Epithelial cell of esophagus (primary cell): ENCODE measurements at places on chromosomes 5 and 9.
A peak's percentile ranks its signal among the peaks of the same experiment; 100 is the strongest.

GRCh38 chr9:120928483-120929228 is 2.1 kb upstream of the TRAF1 start:
- peak; percentile 52 for DNase-seq

DNA sequence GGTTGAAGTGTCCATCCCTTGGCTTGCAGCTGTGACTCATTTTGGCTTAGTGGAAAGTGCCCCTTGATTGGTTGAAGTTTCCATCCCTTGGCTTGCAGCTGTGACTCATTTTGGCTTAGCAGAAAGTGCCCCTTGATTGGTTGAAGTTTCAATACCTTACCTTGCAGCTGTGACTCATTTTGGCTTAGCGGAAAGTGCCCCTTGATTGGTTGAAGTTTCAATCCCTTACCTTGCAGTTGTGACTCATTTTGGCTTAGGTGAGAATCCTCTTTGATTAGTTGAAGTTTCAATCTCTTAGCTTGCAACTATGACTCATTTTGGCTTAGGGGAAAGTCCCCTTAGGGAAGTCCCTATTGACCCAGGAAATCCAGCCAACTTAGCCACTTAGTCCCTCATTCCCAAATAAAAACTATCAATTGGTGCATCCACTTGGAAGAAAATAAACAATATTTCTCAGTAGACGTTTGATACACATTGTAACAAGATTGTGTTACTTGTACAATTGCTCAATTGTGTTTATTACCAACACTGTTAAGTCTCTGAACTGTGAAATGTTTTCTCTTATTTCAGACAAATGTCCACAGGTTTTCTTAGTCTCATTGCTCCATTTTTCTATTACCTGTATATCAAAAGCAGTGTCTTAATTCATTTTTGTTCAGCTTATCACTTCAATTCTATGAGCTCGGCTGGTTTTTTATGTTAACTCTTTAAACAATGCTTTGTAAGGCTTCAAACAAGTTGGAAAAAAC is 2308.8 kb upstream of the ACO1 start:
- peak; percentile 74 for DNase-seq

GRCh38 chr5:176134529-176135223 is 103.5 kb upstream of the SIMC1 start:
- no peak for DNase-seq

- DNase-seq, result no peak
Measured at GRCh38 chr5:178483620-178484019, 106.6 kb downstream of the COL23A1 start.

GRCh38 chr5:30401479-30402058 is 791.9 kb upstream of the CDH6 start:
- DNase-seq, result peak; percentile 60

GRCh38 chr9:129385211-129385934 is 207.3 kb upstream of the IER5L start:
- no peak for DNase-seq

- DNase-seq, result no peak
Measured at GRCh38 chr5:2560435-2560834, 191.0 kb downstream of the IRX2 start.

DNA sequence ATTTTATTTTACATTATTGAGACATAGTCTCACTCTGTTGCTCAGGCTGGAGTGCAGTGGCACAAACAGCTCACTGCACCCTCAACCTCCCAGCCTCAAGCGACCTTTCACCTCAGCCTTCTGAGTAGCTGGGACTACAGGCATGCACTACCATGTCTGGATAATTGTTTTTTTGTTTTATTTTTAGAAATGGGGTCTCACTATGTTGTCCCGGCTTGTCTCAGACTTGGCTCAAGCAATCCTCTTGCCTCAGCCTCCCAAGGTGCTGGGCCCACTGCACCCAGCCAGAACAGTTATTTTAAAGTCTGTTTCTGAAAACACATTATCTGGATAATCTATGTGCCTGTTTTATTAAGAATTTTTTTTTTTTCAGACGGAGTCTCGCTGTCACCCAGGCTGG is 62.0 kb downstream of the TEX10 start:
- no peak for DNase-seq

DNA sequence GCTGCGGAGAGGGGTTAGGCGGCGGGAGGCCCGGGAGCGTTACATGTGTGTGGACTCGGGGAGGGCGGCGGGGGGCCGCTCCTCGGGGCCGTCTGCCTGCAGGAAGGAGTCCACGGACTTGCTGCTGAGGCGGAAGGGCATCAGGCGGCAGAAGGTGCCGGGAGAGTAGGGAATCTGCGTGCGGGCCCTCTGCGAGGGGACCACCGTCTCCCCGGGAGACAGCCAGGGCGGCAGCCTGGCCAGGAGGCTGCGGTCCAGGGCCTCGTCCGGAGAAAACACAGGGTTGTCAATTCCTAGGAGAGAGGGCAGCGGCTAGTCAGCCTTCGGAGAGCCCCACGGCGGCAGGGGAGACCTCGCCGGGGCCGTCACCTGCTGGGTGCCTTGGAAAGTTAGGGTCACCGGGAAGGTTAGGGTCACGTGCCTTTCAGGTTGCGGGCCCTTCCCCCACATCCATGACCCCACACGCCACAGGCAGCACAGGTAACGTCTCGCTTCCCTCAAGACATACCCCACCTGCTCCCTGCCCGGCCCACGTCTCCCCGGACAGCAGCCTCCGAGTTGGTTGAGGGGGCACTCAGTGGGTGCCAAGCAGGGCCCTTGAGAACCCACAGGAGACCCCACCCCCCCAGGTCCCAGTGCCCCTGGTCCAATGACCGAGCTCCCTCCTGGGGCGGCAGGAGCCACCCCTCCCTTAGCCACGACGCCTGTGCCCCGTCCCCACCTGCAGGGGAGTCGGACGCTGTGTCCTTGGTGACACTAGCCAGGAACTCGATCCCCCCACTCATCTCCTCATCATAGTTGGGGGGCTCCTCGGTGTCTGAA is 32.1 kb downstream of the EXOC3 start:
- no peak for DNase-seq

DNA sequence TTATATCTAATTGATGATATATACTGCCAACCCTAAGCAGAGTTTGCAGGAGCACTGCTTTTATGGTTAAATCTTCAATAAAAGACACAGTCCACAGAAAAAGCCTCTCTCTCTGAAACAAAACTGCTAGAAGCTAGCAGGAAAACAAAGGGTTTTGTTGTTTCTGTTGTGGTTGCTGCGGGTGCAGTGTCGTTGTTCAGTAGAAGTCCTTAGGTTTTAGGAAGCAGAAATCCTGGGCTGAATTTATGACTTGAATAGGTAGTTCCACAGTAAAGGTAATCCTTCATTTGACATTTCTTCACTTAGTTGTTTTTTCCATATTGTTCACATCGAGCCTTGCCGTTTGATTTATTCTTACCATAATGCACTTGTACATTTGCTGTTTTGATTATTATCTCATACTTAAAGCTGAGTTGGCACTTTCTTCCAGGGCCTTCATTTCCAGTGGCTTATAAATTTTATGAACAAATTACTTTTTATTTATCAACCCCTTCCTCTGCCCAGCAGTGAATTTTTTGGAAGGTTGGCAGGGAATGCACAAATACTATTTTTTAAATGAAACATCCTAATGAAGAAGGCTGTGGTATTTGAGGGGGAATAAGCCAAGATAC is 209.6 kb upstream of the SLC30A5 start:
- no peak for DNase-seq

DNA sequence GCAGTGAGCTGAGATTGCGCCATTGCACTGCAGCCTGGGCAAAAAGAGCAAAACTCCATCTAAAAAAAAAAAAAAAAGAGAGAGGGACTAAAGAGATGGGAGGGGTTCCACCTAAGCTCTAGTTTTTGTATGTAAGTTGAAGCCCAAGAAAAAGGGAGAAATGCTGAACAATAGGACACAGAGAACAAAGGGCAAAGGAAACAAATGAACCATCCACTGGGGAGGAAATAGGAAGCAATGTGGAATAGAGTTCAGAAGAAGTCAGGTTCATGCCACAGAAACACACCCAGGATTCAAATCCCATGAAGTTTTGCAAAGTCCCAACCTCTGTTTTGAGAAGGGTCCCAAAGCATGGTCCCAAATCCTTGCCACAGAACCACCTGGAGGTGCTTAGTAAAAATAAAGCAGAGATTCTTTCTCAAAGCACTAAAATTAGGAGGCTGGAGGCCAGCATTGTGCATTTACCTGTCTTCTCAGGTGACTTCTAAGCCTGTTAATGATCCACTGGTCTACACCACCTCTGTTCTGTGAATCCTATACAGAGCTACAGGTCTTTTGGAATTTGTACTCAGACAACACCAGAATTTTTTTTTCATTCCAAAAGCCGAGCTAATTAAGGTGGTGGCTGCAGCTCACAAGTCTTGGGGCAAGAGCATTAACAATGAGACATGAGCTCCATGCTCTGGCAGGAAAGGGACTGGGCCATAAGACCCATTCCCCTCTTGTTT is 177.6 kb downstream of the DOCK8 start:
- DNase-seq, result no peak

GRCh38 chr5:1057485-1058082 is 49.0 kb downstream of the NKD2 start:
- no peak for DNase-seq

GRCh38 chr5:31725996-31726395 is 87.1 kb downstream of the PDZD2 start:
- no peak for DNase-seq

GRCh38 chr5:57221049-57221568 is 47.2 kb downstream of the GPBP1 start:
- DNase-seq, result peak; percentile 73

DNA sequence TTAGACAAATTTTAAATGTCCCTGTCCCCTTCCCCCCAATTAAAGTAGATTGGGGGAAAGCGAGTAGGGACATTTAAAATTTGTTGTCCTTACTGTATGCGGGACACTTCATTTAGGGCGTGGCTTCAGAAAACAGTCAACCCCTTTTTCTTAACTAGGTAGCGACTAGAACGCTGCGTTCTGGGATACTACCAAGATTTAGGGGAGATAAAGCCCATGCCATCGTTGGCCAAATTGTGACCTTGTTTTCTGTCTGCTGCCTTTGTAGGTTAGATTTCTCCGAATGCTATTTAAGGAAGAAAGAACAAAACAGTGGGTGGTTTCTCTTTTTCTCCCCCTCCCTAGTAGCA is 1.2 kb downstream of the CKS2 start:
- peak; percentile 38 for DNase-seq

DNA sequence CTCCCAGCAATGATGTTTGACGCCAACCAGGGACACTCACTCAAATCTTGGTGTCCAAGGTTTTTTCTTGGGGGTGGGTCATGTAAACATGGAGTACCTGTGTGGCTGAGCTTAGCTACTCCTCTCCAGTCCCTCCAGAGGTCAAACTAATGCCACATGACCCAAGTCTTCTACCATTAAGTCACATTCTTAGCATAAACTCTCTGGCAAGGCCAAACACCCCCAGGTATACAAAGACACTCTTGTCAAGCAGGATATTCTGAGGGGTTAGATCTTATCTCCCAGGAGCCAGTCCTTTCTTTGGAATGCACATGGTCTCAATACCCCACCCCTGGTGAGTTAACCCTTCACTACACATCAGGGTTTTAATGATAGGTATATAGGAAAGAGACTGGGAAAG is 161.4 kb downstream of the PDZD2 start:
- DNase-seq, result no peak

GRCh38 chr9:129458155-129458661 is 162.7 kb downstream of the C9orf50 start:
- DNase-seq, result no peak

DNA sequence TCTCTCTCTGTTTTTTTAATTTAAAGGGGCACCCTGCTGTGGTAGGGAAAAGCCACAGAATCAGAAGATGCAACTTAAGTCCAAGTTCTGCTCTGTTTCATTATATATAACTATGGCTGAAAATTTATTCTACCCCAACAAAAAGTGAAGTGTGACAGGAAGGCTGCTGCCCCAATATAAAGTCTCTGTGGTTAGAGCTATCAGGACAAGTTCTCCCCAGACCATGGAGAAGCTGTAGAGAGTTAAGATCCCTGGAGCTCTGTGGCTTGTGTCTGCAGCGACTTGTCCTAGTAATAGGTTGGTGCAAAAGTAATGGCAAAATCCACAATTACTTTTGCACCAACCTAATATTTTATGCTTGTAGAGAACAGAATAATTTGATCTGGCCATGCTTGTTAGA is 250.9 kb downstream of the PSAT1 start:
- no peak for DNase-seq

DNA sequence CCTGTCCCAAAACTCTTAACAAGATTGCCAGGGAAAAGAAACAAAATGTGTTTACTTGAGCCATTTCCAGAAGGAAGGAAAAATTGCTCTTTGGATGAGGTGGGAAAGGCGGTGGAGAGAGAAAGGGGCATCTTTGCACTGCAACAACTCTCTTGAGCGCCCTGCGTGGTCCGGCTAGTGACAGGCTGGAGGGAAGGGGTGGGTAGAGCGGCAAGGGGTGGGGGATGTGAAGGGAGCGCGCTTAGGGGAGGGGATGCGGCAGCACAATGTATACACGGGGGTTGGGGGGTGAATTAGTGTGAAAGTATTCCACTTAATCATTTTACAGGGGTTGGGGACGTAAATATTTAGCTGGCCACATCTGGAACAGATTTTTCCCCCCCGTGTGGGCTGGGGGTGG is 1.3 kb downstream of the FGF10 start:
- no peak for DNase-seq

DNA sequence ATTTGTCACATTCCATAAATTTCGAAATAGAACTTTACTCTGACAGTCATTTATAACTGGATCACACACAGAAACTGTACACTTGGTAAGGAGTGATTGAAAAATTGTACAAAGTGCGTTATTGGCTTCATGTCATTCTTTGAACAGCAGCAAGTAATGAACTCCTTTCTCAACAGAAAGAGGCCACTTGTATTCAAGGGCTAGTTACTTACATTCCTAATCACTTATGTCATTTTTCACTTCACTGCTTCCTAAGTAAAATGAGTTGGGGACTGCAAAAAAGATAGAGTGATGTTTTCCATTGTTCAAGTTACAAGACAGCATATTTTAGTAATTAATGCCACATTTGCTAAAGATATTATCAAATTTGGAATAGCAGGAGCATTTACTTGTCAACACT is 893.2 kb downstream of the DTWD2 start:
- DNase-seq, result no peak

GRCh38 chr5:2005101-2006041 is 122.6 kb upstream of the IRX4 start:
- no peak for DNase-seq

- DNase-seq, result no peak
Measured at GRCh38 chr5:109452661-109453060, 42.9 kb upstream of the PJA2 start.

DNA sequence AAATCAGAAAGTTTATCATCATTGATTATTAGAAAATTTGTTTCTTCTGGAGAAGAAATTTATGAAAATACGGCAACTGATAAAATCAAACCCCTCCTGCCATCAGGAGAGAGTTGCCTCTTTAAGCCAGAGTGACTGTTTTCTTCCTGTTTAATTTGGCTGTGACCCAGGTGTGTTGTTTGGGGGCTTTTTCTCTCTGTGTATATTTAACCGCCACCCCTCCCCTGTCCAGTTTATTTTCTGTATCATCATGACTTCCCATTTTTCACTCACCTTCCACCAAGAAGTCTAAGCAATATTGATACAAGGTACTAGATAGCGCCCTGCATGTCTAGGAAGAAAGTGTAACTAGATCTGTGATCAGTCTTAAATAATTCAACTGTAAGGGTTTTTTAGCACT is 50.1 kb downstream of the FAM78A start:
- no peak for DNase-seq
